ENCODE measurements at places on chromosomes 5 and 9.
A peak's percentile ranks its signal among the peaks of the same experiment; 100 is the strongest.

GRCh38 chr5:88142636-88142885 lies 126.1 kb downstream of the TMEM161B start:
- H3K4me3 ChIP-seq = no peak overlapping the region
- H3K4me1 ChIP-seq = peaks cover 23% of the 10 kb centered on the region
- peaks cover 4% of the 10 kb centered on the region for H3K36me3 ChIP-seq
- peaks cover 33% of the 10 kb centered on the region for H3K27me3 ChIP-seq
- DNase-seq = no peak
- H3K27ac ChIP-seq = no peak overlapping the region

DNA sequence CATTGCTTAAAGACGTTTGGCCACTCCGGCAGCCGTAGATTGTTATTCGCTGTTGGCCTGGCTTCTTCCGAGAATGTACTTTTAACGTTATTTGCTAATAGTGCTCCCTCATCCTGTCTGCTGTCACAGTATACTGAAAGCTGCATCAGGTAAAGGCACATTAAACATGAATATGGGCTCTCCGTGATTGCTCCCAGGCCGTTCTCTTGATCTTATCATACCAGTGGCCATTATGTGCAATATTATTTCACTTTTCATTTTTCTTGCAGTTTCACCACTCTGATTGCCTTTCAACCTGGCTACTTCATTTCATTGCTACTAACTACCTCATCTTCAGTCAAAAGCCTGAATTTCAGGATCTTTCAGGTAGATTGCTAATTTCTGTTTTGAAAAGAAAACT lies 34.0 kb downstream of the GLRX start:
- H3K27me3 ChIP-seq = peaks cover 8% of the 10 kb centered on the region
- no peak overlapping the region for H3K27ac ChIP-seq
- peaks cover 9% of the 10 kb centered on the region for H3K4me1 ChIP-seq
- DNase-seq = no peak
- H3K36me3 ChIP-seq = no peaks in the 10 kb centered on the region

DNA sequence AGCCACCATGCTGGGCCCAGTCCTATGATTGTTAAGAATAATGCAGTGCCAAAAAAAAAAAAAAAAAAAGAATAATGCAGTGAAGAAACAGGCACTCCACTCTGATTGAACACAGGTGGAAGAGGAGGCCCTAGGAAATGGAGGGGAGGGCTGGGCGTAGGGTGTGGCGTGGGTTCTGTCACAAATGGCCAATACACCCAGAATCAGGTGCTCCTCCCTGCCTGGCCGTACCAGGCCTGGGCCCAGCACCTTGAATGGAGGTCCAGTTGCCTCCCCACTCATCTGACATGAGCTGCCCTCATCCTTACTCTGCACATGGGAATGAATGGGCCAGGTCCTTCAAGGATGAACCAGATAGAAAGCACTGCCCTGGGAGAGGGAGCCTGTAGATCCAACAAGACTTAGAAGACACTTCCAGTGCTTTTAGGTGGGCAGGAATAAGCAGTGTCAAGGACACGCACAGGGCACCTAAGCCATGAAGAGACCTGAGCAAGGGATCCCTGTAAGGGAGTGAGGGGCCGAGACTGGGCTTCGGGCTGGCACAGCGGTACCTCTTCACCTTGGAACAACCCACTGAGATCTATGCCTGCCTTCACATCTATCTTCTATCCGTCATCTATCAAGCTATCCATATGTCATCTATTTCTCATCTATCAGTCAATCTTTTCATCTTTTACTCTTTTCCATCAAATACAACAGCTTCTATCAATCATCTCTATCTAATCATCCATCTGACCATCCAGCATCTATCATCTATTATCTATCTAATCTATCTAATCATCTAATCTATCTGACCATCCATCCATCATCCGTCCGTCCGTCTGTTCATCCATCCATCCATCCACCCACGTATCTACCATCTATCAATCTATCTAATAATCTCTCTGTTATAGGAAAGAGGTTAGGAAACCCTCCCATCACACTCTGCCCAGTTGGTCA lies 15.9 kb downstream of the NINJ1 start:
- no peaks in the 10 kb centered on the region for H3K27me3 ChIP-seq
- DNase-seq = no peak
- peaks cover 25% of the 10 kb centered on the region for H3K4me1 ChIP-seq
- H3K36me3 ChIP-seq = peaks cover 8% of the 10 kb centered on the region
- H3K4me3 ChIP-seq = no peak overlapping the region
- peak overlapping the region; percentile 4 for H3K27ac ChIP-seq

DNA sequence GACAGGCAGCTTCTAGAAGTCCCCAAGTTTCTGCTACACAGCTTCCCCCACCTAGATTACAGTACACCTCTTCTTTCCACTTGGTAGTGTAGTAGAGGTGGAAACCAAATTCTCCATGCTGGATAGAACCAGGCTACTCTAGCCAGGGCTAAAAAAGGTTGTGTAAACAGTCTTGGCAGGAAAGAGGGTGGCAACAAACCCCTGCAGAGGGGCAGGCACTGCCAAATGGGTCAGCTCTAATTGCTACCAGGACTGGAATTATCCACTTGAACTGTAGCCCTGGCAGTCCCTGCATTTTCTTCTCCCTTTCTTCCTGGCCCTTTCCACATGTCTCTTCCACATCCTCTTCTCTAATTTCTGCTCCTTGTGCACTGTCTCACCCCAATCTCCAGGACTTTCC lies 24.8 kb downstream of the RANBP3L start:
- H3K36me3 ChIP-seq = no peaks in the 10 kb centered on the region
- peaks cover 10% of the 10 kb centered on the region for H3K27me3 ChIP-seq
- no peak for DNase-seq
- no peaks in the 10 kb centered on the region for H3K4me1 ChIP-seq
- no peak overlapping the region for H3K27ac ChIP-seq

DNA sequence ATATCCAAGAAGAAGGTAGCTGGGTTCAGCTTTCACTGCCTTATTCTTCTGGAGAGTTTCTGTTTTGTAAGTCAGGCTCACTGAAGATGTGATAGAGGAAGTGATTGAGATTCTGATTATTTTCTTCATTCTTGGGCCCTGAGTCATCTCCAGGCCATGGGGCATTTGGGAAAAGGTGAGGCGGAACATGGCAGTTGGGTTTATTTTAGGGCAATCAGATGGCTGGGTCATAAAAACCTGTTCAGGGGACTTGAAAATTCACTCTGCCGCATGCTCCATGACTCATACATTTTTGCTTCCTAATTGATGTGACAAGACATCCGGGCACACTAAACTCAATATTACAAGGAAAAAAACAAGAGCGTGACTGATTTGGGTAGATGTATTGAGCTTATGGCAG lies 265.7 kb upstream of the KLF4 start:
- no peak overlapping the region for H3K27ac ChIP-seq
- H3K36me3 ChIP-seq = no peaks in the 10 kb centered on the region
- no peaks in the 10 kb centered on the region for H3K27me3 ChIP-seq
- DNase-seq = no peak

DNA sequence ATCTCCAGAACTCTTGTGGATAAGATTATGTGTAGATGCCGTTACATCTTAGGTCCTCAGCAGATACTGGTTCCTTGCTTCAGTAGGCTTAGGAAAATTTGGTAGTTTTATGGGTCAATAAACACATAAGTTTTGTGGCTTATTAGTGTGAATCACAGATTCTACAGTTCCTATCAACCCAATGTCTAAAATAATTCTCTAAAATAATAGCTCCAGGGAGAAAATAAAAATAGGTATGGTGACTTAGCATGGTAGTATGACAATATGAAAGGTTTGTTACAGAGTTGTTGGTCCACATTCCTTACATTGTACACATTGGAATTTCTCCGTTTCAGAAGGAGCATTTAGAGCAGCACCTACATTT lies 91.7 kb downstream of the AOPEP start:
- no peak overlapping the region for H3K4me3 ChIP-seq
- H3K27me3 ChIP-seq = no peaks in the 10 kb centered on the region
- no peak overlapping the region for H3K27ac ChIP-seq
- peaks cover 15% of the 10 kb centered on the region for H3K4me1 ChIP-seq
- H3K36me3 ChIP-seq = no peaks in the 10 kb centered on the region

DNA sequence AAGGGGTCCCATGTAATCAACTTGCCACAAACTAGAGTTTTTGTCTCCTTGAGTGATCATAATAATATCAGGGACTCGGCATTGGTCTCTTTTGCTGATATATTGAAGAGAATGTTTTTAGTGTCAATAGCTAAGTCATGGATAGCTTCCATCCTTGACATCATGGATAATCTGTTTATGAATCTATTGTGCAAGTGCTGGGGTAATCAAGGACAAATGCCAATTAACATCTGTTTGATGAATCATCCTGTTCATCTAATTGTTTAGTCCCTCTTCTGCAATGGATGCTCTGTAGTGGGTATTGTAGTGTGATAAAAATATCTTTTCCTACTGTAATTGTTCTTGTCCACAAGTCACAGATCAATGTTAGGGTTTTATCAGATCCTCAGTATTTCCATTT lies 607.5 kb upstream of the SEMA6A start:
- H3K36me3 ChIP-seq = no peaks in the 10 kb centered on the region
- no peaks in the 10 kb centered on the region for H3K4me1 ChIP-seq
- H3K4me3 ChIP-seq = no peak overlapping the region

DNA sequence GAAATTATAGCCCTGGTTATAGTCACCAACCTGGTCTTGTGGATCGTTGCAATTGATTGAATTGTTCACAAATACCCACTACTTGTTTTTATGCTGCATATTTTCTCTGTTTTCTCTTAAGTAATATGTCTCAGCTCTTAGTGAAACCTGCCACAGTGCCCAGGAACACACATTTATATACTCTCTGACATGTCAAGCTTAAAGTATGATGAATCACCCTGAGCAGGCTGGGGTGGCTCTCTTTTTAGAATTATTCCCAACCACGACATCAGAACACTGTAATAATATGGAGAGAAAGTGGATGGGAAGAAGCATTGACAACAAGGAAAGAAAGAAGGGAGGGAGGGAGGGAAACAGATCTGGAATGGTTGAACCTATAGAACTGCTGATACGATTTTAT lies 72.8 kb upstream of the ZNF608 start:
- H3K27ac ChIP-seq = no peak overlapping the region
- no peaks in the 10 kb centered on the region for H3K4me1 ChIP-seq
- no peaks in the 10 kb centered on the region for H3K27me3 ChIP-seq
- no peaks in the 10 kb centered on the region for H3K36me3 ChIP-seq

- H3K4me1 ChIP-seq = no peaks in the 10 kb centered on the region
- H3K27ac ChIP-seq = no peak overlapping the region
- DNase-seq = no peak
- no peaks in the 10 kb centered on the region for H3K27me3 ChIP-seq
Measured at GRCh38 chr5:179264783-179265513, 80.3 kb downstream of the ADAMTS2 start.

- no peak for DNase-seq
- H3K36me3 ChIP-seq = no peaks in the 10 kb centered on the region
- no peaks in the 10 kb centered on the region for H3K27me3 ChIP-seq
- H3K4me1 ChIP-seq = no peaks in the 10 kb centered on the region
- H3K4me3 ChIP-seq = no peak overlapping the region
Measured at GRCh38 chr5:17190799-17191391, 26.5 kb upstream of the BASP1 start.

DNA sequence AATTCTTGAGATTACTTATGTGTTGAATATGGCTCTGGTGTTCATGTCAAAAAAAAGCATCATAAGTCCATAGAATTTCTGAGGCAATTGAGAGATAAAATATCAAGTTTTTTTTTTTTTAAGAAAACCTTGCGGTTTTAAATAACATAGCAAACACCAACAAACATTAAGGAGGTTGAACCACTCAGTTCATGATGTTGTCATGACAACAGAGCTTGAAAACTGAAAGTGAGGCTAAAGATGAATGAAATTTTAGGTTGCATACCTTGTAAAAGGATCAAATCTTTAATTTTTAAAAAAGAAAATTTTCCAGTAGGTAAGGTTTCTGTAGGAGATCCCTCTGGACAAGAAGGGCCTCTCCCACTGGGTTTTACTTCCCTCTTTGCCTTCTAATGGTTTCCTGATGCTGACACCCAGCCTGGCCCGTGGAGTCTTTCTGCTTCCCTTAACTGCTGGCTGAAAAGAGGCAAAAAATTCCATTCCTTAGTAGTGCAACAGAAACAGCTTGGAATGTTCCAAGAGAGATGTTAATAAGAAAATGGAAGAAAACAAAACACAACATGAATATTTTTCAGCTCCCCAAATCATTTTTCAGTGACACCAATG lies 60.0 kb upstream of the FER start:
- H3K27ac ChIP-seq = no peak overlapping the region
- no peaks in the 10 kb centered on the region for H3K36me3 ChIP-seq
- no peak for DNase-seq
- no peaks in the 10 kb centered on the region for H3K4me1 ChIP-seq

DNA sequence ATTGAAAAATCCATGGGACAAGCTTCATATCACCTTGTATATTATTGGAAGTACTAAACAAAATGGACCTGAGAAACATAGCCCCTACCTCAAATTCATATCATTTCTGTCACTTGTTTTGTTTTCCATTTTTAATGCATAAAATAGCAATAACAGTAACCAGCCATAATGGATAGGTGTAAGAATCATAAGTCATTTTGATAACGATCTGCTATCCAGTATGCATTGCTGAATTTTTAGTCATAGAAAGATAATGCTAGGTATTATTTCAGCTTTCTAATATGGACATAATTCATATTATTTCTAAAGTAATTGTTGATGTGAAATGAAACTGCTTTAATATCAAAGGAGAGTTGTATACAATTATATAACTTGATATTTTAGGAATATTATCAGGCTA lies 1.1 kb upstream of the LRRC70 start:
- no peak for DNase-seq
- H3K4me1 ChIP-seq = peaks cover 11% of the 10 kb centered on the region
- H3K27me3 ChIP-seq = no peaks in the 10 kb centered on the region
- no peak overlapping the region for H3K27ac ChIP-seq
- peaks cover 2% of the 10 kb centered on the region for H3K36me3 ChIP-seq

DNA sequence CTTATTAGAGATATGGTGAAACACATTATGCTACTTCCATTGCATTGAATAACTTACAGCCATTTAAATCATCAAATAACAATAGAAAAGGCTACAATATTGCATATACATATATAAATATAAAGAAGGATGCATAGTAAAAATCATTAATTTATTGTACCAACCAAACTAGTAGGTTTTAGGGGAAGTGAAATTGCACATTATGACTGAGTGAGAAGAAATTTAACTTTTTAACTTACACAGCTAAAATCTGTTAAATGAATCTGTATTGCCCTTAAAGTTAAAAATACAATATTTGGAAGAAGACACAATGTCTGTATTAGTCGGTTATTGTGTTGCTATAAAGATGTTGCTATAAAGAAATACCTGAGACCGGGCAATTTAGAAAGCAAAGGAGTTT lies 2073.7 kb upstream of the ACO1 start:
- no peak overlapping the region for H3K4me3 ChIP-seq
- H3K27me3 ChIP-seq = no peaks in the 10 kb centered on the region
- DNase-seq = no peak
- H3K27ac ChIP-seq = no peak overlapping the region

GRCh38 chr9:137705906-137706305 lies 87.1 kb downstream of the EHMT1 start:
- H3K4me1 ChIP-seq = peaks cover 25% of the 10 kb centered on the region
- DNase-seq = no peak
- H3K36me3 ChIP-seq = peaks cover 44% of the 10 kb centered on the region
- H3K27me3 ChIP-seq = no peaks in the 10 kb centered on the region
- no peak overlapping the region for H3K4me3 ChIP-seq
- no peak overlapping the region for H3K27ac ChIP-seq
